ENCODE measurements at places on chromosomes 5 and 9. TPM values are rescaled to one million over a fixed set of nuclear protein-coding genes. Genes with fewer than 3 reads are reported as not detected.

The PCDHA11 gene
- total RNA-seq = 5.4 TPM

The CEP120 gene
- 20.5 TPM for total RNA-seq

The PCSK5 gene
- 57.4 TPM for total RNA-seq

The ACTBL2 gene
- total RNA-seq = 5.6 TPM

The GLRA1 gene
- total RNA-seq = not detected

The PAPPA gene
- total RNA-seq = 2.5 TPM

The GRM6 gene
- total RNA-seq = not detected

The MCC gene
- total RNA-seq = 42.9 TPM

The PNPLA7 gene
- not detected for total RNA-seq

The ASTN2 gene
- 42.2 TPM for total RNA-seq

The ABLIM3 gene
- total RNA-seq = 17.5 TPM

The GNA14 gene
- 0.10 TPM for total RNA-seq

Data from renal cortical epithelial cell (primary cell).